ENCODE measurements at places on chromosomes 5 and 9. TPM values are rescaled to one million over a fixed set of nuclear protein-coding genes. Genes with fewer than 3 reads are reported as not detected.

GRCh38 chr5:33611877-33612276 is 171.1 kb downstream of the TARS1 start:
- no peaks in the 10 kb centered on the region for H3K36me3 ChIP-seq
- H3K4me1 ChIP-seq, result no peaks in the 10 kb centered on the region
- no peak overlapping the region for H3K4me3 ChIP-seq
- no peak for DNase-seq
- H3K27ac ChIP-seq, result no peak overlapping the region
- no peaks in the 10 kb centered on the region for H3K27me3 ChIP-seq

- peak overlapping the region; percentile 54 for H3K27ac ChIP-seq
- DNase-seq, result peak; percentile 75
- H3K27me3 ChIP-seq, result no peaks in the 10 kb centered on the region
- H3K4me1 ChIP-seq, result peaks cover 34% of the 10 kb centered on the region
- H3K36me3 ChIP-seq, result peaks cover 6% of the 10 kb centered on the region
Measured at GRCh38 chr9:124392871-124393460, 22.3 kb downstream of the PSMB7 start.

DNA sequence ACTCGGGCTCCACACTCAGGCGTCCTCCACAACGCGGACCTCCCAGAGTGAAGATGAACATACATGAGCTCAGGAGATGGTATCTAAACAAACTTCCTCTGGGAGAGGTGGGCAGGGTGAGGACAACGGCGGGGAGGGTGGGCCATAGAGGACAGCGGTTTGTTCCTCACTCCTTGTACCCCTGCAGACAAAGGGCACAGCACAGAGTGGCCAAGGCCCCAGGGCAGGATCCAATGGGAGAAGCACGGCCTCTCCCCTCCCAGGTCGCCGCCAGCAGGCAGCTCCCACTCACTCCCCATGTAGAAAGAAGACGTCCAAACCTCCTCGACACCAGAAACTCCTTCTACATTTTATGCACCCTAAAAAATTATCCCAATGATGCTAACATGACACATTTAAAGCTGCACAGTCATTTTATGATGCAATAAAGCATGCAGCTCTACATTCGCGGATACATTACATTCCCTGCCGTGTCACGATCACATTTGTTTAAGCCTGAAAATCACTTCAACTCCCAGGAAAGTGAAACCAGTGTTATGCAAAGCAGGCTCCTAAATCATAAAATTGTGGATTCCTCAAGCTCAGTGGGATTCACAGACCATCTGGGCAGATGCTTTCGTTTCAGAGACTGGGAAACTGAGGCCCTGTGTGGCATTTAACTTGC is 87.5 kb upstream of the SARDH start:
- no peaks in the 10 kb centered on the region for H3K4me1 ChIP-seq
- H3K27ac ChIP-seq, result no peak overlapping the region
- no peaks in the 10 kb centered on the region for H3K27me3 ChIP-seq
- no peak for DNase-seq
- no peak overlapping the region for H3K4me3 ChIP-seq
- peaks cover 2% of the 10 kb centered on the region for H3K36me3 ChIP-seq

Gene CNTRL
- total RNA-seq, result 22.0 TPM

DNA sequence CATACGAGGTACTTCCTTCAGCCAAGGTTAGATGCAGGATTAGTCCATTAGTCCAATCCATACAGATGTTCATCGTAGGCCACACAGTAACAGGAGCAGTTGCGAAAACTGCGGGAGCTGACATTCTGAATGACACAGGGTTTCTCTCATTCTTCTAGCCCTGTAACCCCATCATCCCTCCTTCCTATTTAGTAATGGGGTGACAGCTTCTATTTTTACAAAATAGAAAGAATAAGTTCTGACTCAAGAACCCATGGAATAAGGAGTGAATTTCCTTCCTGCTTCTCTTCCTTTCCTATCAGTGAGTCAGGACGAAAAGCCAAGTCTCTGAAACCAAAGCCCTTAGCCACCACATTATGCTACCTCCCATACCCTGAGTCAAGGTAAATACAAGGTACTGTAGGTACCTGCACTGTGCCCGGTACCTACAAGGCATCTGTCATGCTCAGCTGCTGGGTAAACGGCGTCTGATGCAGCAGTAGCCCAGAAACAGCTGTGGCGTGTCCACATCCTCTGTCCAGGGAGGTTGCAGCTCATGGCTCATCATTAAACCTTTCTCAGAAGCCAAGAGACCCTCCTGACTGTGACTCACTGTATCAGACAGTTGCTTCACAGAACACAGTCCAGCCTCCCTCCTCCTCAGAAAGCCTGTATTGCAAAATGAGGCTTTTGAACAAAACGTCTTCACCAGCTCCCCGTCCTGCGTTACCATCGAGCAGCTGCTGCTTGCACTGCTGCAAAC is 84.2 kb downstream of the ESM1 start:
- no peak overlapping the region for H3K27ac ChIP-seq
- no peak for DNase-seq
- H3K4me3 ChIP-seq, result no peak overlapping the region
- no peaks in the 10 kb centered on the region for H3K36me3 ChIP-seq
- H3K4me1 ChIP-seq, result peaks cover 9% of the 10 kb centered on the region
